Breast epithelium (tissue), 4 donors: ENCODE measurements at places on chromosomes 12 and 14. TPM values are rescaled to one million over a fixed set of nuclear protein-coding genes. Genes with fewer than 3 reads are reported as not detected.

DNA sequence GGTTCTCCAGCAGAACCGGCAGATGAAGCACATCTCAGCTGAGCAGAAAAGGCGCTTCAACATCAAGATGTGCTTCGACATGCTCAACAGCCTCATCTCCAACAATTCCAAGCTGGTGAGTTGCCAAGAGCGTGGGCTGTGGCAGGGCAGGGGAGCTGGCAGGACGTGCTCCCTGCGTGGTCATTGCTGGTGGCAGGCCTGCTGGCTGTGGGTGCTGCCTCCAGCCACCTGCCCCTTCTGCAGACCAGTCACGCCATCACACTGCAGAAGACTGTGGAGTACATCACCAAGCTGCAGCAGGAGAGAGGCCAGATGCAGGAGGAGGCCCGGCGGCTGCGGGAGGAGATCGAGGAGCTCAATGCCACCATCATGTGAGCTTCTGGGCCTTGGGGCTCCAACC is 35.8 kb downstream of the IL31 start:
- no peak for DNase-seq
- no peaks in the 10 kb centered on the region for H3K27me3 ChIP-seq
- no peaks in the 10 kb centered on the region for H3K4me1 ChIP-seq
- H3K36me3 ChIP-seq = peaks cover 15% of the 10 kb centered on the region
- H3K4me3 ChIP-seq = no peak overlapping the region

- no peaks in the 10 kb centered on the region for H3K4me1 ChIP-seq
- no peak for DNase-seq
- H3K4me3 ChIP-seq = no peak overlapping the region
These were observed 10.8 kb downstream of the RTRAF start for GRCh38 chr14:52000019-52000582.

DNA sequence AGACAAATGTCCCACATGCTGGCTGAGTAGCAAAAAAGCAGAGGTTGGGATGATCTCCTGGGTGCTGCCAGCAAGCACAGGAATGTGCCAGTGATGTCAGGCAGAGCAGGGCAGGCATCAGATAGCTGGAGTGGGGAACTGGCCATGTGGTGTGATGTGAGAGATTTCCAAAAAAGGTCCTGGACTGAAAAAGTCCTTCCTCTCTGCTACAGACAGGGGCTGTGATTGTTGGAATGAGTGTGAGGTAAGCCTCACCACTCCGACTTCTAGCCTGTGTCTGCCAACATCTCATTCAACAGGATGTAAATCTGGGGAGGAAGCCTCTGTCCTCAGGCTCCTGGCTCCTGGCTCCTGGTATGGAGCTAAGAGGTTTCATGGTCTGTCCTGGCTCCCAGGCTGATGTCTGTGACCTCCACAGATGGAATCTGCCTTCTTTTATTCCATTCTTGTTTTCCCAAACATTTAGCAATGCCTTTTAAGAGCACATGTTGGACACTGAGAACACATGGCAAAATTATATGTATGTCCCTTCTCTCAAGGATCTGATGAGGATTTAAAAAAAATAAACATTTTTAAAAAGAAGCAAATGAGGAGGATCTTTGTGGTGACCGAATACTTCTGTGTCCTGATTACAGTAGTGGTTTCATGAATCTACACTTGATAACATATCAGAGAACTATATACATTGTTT is 50.1 kb upstream of the STK38L start:
- H3K36me3 ChIP-seq = no peaks in the 10 kb centered on the region
- no peak for DNase-seq
- no peaks in the 10 kb centered on the region for H3K4me1 ChIP-seq

- DNase-seq = no peak
- H3K4me1 ChIP-seq = no peaks in the 10 kb centered on the region
- no peaks in the 10 kb centered on the region for H3K27me3 ChIP-seq
- H3K36me3 ChIP-seq = no peaks in the 10 kb centered on the region
- no peak overlapping the region for H3K27ac ChIP-seq
These were observed 167.4 kb upstream of the RGS6 start for GRCh38 chr14:71764701-71765382.

The LYZ gene
- total RNA-seq = 99.9 TPM

The TAPBPL gene
- 16.5 TPM for total RNA-seq

The ADGRD1 gene
- total RNA-seq = 11.6 TPM
